Activated gamma-delta T cell treated with Interleukin-2 at 50 U/mL for 16 hours (primary cell): ENCODE measurements at places on chromosomes 7 and 10.

DNA sequence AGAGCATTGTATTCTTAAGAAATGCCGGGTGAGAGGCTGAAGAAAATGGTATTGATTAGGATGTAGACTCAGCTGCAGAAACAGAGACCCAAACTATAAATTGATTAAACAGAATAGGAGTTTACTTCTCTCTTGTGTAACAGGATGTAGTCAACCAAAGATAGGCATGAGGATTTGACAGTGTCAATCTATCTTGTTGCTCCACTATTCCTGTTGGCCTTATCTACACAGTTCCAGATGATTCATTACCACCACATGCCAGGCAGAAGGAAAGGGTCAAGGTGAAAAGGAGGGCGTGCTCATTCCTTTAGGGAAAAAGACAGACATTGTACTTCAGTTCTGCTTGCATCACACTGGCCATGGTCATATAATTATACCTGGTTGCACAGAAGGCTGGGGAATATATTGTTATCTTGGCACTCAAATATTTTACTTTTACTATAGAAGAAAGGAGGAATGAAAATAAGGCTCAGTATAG is 11.9 kb upstream of the DMTF1 start:
- DNase-seq = no peak

- DNase-seq = no peak
Observed at GRCh38 chr7:45660901-45661211, 86.7 kb downstream of the ADCY1 start.

DNA sequence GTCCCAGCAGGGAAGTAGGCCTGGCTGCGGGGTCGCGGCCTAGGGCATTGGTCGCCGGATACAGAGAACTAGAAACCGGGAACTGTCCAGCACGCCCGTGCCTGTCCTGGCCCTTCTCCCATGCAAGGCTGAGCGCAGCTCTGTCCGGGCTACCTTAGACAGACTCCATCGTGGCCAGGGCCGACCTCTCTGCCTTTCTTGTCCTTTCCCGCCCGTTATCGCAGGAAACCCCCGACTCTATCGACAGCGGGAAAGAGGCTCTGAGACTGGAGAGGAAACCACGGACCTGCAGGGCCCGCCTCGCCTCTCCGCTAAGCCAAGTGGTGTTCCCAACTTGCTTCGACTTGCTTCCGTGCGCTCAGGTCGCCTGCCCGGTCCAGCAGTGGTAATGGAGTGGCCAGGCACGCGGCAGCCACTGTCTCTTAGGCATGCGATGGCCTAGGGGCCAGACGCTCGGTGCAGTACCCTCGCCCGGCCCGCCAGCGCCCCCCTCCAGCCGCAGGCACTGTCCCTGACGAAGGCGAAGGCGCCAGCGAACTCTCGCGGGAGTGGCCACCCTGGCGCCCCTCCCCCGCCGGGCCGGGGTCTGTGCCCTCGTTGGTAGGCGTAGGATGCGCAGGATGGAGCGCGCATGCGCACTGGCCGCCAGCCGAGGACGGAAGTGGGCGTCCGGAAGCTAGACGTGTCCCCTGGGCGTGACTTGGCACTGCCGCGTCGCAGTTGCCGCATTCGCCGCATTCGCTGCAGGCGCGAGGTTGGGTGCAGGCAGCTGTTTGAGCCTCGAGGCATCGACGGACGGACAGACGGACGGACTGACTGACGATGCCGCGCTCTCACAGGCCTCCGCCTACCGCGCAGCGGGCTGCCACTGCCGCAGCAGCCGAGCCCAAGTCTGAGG is 54.4 kb downstream of the MCMBP start:
- DNase-seq = peak; percentile 14

DNA sequence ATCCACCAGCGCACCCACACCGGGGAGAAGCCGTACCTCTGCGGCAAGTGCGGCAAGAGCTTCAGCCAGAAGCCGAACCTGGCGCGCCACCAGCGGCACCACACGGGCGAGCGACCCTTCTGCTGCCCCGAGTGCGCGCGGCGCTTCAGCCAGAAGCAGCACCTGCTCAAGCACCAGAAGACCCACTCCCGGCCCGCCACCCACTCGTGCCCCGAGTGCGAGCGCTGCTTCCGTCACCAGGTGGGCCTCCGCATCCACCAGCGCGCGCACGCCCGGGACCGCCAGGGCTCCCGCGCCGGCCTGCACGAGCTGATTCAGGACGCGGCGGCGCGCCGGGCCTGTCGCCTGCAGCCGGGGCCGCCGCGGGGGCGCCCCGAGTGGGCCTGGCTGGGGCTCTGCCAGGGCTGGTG is 17.7 kb downstream of the ZNF775 start:
- DNase-seq = no peak

DNA sequence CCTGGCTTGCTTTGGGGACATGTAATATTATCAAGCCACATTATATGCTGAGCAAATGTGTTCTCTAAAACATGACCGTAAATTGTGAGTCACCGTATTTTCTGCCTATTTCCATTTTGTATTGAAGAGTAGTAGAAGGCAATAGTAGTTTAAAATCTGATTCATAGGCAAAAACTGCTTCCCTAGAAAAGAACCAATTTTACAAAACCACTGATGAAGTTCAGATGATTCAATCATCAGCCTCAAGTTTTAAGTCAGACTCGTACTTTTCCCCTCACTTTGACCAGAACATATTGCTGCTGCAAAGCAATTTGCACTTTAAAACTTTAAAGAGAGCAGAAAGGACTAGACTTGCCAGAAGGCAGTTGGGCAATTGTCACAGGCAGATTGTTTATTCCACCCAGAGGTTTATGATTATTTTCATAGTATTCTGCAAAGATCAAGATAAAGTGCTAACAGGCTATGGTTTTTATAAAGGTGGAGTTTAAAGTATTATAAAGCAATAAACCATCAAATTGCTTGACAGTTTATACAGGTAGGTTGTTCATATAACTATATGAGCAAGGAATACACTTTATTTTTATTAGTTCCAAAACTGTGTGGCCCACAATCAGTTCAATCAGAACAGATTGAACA is 168.2 kb downstream of the ETV1 start:
- no peak for DNase-seq

GRCh38 chr10:22620140-22620857 is 94.1 kb downstream of the PIP4K2A start:
- no peak for DNase-seq

- DNase-seq = no peak
Observed at GRCh38 chr7:4045450-4045849, 636.6 kb upstream of the FOXK1 start.

DNA sequence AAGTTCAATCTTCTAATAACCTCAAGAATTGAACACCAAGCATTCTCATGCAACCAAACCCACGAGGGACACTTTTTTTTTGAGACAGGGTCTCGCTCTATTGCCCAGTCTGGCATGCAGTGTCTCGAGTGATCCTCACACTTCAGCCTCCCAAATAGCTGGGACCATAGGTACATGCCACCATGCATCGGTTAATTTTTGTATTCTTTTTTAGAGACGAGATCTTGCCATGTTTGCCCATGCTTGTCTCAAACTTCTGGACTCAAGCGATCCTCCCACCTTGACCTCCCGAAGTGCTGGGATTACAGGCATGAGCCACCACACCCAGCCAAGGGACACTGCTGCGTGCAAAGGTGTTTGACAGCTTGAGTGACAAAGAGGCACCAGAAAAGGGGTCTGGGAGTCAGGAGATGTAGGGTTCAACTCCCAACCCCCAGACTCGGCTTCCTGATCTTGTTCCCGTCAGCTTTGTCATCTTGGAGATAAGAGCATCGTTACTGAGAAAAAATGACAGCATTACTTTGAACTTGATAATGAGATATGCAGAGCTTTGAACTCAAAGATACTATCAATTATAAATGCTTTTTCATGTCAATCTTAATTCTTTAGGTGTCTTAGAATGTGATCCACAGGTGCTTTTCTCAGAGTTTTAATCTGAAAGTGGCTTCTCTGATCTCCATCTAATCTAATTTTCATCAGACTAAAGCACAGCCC is 1.6 kb upstream of the CYTH3 start:
- DNase-seq = no peak

DNA sequence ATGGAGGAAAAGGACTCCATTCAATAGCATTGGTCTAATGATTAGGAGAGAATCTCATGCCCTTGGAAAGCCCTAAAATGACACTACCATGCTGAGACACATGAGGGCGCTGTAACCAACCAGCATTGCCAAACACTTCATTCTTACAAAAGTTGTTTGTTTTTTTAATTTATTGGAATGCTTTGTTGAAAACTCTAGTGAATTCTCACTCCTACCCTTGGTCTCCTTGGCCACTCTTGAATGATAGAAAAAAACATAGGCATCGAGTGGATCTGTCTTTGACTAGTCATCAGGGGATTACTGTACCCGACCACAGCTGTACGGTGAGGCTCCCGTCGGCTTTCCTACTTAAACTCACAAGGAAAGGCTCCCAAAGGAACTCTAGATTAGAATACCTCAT is 29.3 kb upstream of the ADD3 start:
- DNase-seq = peak; percentile 63

GRCh38 chr10:34899161-34899560 is 84.1 kb upstream of the PARD3 start:
- DNase-seq = no peak

DNA sequence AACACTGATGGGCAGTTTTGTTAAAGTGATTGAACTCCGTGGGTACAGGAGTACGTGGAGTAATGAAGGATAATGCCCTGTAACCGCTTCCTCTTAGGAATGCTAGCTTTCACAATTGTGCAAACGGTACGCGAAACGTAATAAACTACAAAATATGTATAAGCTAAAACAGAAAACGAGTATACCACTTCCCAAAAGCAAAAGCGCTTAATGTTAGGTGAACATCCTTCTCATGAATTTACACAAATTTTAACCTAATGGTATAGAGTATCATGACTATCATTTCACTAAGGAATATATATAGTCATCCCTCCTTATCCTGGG is 395 bp upstream of the ZNF25 start:
- DNase-seq = no peak

DNA sequence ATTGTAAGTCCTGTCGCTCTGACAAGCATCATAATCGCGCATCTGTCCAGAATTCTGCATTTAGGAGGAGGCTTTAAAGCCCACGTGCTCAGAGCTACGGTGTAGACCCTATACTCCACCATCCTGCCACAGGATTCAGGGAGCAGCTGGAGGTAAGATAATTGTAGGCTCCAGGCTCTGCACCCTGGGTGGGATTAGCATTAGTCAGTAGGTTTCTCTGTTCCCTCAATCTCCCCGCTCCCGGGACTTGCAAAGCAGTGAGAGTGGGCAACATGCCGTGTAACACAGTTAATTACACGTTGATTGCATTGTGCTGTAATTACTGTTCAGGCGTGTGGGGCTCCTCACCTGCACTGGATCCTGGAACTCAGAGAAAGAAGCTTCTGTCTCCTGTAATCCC is 89.3 kb upstream of the CUX1 start:
- no peak for DNase-seq

DNA sequence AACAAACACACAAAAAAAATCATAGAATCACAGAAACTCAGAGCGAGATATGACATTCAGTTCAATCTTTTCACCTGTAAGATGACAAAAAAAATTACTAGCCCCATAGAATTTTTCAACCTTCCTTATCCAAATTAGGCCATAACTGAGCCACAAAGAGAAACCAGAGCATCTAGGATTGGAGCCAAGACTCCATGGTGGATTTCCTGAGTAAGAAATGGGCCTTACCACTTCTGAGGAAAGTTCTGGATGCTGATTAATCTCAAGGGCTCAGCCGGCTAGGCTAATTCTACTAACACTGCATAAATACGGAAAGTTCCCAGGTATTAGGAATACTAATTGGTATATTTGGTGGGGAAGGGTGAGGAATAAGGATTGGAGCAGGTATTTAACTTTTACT is 16.8 kb downstream of the LIPM start:
- DNase-seq = no peak

DNA sequence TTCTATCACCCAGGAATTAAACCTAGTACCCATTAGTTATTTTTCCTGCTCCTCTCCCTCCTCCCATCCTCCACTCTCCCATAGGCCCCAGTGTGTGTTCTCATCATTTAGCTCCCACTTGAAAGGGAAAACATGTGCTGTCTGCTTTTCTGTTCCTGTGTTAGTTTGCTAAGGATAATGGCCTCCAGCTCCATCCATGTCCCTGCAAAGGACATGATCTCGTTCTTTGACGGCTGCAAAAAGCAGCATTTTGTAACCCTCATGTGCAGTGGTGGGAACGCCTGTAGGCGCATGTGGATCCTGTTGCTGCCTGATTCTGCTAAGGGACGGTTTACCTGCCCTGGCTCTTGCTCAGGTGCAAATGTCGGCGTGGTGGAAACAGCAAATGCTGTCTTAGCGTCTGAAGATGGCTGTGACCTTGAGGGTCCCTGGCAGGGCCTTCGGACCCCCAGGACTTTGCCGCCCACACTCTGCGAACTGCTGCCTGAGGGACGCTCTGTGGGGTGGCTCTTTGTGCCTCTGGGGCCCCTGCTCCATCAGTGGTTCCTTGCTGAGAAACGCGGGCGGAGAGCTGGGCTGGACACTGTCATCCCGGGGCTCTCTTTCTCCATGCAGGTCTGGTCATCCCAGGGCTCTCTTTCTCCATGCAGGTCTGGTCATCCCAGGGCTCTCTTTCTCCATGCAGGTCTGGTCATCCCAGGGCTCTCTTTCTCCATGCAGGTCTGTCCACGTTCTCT is 5.6 kb upstream of the MTG1 start:
- no peak for DNase-seq

- DNase-seq = no peak
Observed at GRCh38 chr10:110109511-110109910, 97.9 kb upstream of the MXI1 start.

DNA sequence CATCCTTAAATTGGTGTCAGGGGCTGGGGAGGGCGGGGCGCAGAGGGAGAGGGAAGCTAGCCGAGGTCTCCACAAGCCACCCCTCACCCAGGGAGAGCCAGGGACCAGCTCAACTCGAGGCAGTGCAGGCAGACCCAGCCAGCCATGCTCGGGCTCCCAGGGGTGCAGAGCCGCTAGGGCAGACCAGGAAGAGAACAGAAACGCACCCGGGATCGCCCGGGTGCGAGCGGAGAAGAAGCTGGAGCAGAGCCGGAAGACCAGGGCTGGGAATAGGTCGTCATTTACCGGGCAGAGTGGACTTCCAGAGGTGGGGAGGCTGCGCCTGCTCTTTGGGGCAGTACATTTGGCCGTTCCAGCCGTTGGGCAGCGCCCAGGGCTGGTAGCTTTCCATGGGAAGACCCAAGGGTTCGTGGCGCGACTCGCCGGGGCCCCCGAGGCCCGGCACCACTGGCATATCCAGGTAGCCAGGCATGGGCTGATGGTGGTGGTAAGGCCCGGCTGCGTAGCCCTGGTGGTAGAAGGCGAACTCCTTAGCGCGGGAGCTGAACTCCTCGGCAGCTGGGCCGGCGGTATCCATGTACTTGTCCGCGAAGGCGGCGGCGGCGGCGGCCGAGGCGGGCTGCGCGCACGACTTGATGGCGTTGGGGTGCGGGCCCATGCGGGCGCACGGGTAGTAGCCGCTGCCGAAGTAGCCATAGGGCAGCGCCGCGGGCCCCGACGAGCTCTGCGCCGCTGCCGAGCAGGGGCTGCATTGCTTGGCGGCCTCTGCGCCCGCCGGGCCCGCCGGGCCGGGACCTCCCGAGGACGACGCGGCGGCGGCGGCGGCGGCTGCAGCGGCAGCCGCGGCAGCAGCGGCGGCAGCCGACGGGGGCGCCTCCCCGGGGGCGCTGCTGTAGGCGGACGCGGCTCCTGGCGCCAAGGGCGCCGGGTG is 755 bp downstream of the HOXA13 start:
- no peak for DNase-seq
